Activated naive CD4-positive, alpha-beta T cell (primary cell): ENCODE measurements at places on chromosomes 5 and 9.

DNA sequence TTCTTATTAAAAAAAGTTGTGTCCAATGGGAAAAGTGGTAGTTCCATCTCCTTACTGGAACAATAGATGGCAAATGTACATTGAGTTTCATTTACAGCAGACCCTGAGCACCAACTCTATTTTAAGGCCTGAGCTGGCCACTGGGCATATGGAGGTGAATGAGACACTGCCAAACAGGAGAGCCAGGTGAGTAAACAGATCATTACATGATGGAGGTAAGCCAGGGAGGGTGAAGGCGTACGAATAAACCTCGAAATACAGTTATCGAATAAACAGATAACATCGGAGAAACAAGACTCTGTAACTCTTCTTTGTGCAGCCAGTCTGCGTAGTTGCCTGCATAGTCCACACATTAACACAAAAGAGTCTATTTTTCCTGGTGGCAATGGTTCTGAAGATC, 446.4 kb upstream of the KLF4 start:
- no peak for DNase-seq

DNA sequence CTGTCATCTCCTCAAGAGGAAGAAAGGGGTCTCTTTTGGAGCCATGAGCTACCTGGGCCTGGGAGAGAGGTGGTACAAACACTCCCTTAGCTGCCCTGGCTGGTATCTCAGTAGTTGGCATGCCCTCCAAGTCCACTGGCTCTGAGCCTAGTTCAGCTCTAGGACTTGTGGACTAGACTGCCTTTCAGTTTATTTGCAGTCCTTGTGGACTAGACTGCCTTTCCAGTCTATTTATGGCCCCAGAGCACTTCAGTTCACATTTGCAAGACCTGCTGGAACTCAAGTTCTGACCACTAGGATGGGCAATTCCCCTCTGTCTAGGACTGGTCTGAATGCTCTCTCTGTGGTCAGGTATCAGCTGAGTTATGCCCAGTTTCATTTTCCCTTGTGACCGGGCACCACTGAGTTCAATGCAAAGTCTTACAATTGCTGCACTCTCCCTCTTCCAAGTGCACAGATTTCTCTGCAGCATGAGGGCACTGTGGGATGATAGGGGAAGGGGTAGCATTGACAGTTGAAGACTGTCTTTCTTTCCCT, 1019.0 kb downstream of the TAF11L14 start:
- DNase-seq: no peak

DNA sequence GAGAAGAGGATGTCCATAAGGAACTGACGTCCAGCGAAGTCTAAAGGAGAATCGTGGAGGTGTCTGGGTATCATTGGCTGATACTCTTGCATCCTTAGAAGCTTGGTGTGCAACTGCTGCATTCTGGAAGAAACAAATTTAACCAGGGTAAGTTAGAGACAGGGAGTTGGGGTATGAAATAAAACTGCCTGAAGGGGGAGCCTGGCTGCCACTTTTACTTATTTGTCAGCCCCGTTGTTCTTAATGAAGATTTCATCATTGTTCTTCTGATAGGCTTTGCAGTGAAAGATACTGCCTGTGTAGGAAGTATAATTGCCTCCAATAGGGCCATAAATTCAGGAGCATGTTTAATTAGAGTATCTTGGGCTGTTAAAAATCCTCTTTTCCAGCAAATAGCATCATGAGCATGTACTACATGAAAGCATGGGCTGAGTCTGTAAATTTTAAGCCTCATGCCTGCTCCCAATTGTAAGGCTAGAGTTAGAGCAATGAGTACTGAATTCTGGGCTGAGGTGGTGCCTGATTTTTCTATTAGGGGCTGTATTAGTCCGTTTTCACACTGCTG, 1264.5 kb upstream of the ACO1 start:
- no peak for DNase-seq

DNA sequence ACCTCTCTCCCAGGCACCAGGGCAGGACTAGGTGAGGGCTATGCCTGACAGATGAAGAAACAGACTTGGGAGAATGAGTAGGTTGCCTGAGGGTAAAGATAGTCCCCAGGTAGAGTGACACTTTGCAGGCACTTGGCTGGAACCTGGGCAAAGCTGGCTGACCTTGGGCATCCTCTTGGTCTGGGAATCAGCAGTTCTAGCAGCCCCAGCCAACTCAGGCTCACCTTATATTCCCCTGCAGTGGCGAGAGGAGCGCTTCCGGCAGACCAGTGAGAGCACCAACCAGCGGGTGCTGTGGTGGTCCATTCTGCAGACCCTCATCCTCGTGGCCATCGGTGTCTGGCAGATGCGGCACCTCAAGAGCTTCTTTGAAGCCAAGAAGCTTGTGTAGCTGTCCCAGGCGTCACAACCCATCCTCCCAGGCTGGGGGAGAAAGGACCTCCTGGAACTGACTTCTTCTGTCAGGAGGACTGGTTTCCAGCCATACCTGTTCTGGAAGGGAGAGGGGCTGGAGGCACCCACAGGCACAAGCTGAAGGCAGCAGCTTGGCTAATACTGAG, 3.1 kb downstream of the TMED9 start:
- no peak for DNase-seq

- DNase-seq: no peak
Measured at GRCh38 chr9:93223260-93224180, 39.6 kb downstream of the WNK2 start.

- DNase-seq: no peak
Measured at GRCh38 chr5:172795318-172795977, 24.5 kb upstream of the DUSP1 start.

DNA sequence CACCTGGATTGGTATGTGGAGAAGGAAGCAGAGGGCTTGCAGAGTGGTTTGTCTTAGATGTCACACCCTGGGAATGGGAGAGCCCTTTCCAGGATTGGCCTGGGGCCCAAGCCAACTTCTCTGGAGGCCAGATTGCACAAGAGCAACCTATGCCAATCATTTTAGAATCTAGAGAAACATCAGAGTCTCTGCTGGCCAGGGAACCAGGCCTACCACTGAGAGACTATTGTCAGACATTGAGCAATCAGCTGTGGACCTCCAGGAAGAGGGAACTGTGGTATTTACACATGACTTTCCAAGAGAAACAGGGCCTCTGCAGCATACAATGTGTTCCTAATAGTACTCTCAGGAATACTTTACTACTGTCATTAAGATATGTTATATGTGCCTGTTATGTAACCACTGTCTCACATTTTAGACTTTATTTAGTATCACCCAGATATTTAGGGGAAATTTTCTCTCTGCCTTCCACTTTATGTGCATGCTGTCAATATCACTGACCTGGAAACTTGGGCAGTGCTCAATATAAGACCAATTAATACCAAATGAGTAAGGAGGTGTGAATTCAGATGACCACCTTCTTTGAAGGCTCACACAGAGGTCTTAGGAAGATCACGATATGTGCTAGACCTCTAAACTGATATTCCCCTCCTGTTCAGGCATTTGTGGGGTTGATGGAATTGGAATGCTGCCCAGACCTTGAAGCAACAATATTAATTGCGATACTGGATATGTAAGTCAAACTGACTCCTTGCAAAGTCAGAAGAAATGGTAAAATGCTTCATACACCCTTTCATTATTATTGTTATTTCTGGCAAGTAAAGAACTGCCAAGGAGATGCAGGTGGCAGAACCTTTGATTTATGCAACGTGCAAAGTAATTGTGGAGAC, 20.5 kb upstream of the CCL28 start:
- no peak for DNase-seq

GRCh38 chr9:108244686-108245085, 611.1 kb downstream of the ACTL7B start:
- no peak for DNase-seq

GRCh38 chr9:38039907-38040682, 28.9 kb downstream of the SHB start:
- no peak for DNase-seq

DNA sequence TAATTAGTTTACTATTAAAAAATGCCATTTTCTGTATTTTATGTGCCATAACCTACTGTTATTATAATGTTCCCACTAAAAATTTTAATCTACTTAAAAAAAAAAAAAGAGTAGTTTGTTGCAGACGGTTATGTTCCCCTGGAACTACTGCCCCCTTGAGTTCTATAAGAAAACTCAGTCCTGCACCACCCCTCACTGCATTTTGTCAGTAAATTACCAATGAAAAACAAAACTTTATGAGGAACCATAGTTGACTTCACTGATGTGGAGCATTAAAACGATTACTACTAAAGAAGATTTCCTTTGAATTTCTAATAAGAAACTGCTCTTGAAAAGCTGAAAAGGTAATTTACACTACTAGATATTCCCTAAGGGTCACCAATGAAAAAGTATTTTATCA, 288.7 kb downstream of the FBXL17 start:
- no peak for DNase-seq

- no peak for DNase-seq
Measured at GRCh38 chr9:134551176-134551575, 90.4 kb upstream of the COL5A1 start.

DNA sequence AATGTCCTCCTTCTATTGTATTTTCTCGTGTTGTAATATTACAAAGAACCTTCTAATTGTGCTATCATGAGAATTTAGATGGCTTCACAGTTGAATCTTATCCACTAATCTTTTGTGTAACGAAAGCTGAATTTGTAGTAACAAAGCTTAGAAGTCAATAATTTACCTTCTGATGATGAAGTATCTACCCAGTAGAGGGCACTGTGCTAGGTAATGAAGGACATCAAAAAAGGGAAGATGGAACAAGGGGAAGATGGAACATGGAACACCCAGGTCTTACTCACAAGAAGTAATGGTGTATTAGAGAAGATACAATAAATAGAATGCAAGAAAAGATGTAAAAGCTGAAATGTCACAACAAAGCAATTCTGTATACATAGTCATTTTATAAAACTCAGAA, 131.0 kb upstream of the CCNG1 start:
- no peak for DNase-seq

GRCh38 chr9:33924978-33925797, 108.2 kb downstream of the UBE2R2 start:
- DNase-seq: no peak

DNA sequence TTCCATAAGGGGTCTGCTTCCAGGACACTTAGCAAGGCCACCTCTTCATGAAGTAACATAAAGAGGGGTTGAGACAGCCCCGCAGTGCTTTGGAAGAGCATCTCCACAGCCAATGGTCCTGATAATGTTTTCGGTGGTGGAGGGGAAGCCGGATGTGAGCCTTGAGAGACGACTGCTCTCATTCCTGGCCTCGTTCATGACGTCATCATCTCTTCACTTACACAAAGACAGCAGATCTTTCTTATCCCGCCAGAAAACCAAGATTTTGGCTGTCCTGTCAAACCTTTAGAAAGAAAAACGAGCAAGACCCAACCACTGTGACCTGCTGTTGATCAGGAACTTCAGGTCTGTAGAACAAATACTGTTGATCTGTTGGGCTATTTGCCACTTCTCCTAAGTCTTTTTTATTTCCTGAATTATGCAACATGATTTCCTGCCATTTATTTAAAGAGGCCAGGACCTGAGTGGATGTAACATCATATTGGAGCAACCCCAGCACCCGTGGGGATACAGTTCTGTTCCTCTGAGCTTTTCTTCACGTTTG, 89.0 kb upstream of the IRX2 start:
- no peak for DNase-seq

- no peak for DNase-seq
Measured at GRCh38 chr5:149125386-149125891, 15.9 kb upstream of the ABLIM3 start.

GRCh38 chr9:84592918-84593317, 76.6 kb upstream of the NTRK2 start:
- no peak for DNase-seq

DNA sequence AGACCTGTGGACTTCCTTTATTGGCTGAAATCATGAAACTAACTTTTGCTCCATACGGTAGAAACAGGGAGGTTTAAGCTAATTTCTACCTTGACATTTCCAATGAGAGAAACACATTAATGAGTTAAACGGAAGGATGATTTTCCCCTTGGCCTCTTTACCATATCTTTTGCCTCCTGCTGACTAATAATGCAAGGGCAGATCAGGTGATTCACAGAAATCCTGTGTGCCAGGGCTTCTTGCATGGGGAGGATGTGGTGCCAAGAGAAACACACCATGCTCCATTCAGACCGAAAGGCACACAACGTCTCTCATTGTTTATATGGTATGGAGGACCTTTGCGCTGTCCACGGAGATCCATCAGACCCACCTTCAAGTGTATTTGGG, 17.4 kb upstream of the PRLR start:
- no peak for DNase-seq

DNA sequence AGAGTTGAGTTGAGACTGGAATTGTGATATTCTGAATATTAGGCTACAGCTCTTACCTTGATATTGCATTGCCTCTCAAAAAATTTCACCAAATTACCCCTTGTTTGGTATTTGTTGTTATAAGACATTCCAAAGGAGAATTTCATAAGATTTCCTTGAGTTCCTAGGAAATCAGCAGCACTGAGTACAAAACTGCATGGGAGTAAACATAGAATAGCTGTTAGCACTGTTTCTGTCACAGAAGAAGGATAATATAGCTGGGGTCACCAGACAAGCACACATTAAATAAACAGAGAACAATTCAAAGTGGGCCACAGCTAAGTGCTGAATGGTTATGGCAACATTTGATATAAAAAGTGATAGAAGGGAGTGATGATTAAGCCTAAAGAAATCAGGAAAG, 724.3 kb downstream of the PRELID2 start:
- DNase-seq: no peak

DNA sequence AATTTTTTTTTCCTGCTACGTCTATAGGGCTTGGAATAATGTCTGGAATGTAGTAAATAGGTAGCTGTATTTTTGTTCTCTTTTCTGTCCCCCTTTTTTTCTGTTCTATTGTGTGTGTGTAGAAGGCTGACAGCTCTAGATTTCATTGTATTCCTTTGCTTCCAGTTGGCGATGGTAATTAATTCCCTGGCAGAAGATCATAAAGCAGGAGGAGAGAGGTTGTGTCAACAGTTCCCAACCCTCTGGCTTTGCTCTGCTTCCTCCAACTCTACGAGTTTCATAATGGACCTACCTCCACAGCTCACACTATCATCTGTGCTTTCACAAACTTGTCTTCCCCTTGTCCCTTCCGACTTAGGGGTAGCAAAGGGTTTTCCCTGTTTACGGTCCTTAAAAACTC, 117.9 kb upstream of the CDH18 start:
- no peak for DNase-seq

DNA sequence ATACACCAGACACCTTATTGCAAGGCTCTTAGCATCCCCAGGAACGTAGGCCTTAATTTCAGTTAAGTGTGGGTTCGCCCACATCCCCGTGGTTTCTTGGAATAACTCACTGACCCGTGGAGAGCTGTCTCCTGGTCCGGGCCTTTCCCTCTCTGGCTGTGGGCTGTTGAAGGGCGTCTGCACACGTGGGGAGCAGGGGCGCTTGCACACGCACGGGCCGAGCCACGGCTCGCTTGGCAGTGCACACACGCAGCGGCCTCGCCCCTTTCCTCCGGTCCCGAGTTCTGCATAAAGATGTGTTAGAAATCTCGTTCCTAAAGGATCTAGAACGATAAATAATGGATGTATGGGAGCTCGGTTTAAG, 141.9 kb downstream of the PBX3 start:
- no peak for DNase-seq
